ENCODE measurements at places on chromosomes 1 and 21. TPM values are rescaled to one million over a fixed set of nuclear protein-coding genes. Genes with fewer than 3 reads are reported as not detected.

The LCE3D gene
- total RNA-seq: not detected

The LGR6 gene
- not detected for total RNA-seq

The CRP gene
- not detected for total RNA-seq

The ICOSLG gene
- total RNA-seq: 6.4 TPM

The KCNK1 gene
- total RNA-seq: 2.1 TPM

The TCP10L gene
- total RNA-seq: 0.59 TPM

The PROK1 gene
- total RNA-seq: not detected

The MDM4 gene
- total RNA-seq: 75.5 TPM

The C1orf94 gene
- not detected for total RNA-seq

DNA sequence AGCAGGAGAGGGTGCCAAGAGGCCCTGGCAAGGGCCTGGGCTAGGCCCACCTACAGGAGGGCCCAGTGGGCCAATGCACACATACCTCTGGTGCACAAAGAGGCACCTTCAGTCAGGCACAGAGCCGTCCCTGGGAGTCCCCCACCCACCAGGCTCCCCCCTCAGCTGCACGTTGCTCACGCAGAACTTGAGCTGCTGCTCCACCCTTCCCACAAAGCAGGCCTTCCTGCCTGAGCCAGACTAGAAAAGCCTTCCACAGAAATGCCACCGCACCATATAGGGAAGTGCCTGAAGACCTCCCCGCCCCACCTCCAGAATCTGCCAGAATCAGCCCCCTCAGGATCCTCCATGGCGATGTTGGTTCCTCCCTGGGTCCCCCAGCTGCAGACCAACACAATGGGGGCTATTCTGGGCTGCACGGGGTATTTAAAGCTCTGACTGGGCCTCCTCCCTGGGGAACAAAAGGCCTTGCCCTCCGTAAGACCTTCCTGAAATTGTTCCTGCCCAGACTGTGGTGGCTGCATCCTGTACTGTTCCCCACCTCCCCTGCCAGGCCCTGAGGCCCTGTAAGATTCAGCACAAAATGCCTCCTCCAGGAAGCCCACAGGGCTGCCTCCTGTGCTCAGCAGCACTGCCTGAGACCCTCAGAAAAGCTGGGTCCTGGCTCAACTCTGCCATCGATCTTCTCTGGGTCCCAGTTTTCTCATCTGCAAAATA lies 27.2 kb downstream of the HSPG2 start:
- no peaks in the 10 kb centered on the region for H3K36me3 ChIP-seq
- DNase-seq: peak; percentile 5
- peak overlapping the region; percentile 53 for H3K27ac ChIP-seq
- peaks cover 4% of the 10 kb centered on the region for H3K27me3 ChIP-seq
- peaks cover 27% of the 10 kb centered on the region for H3K4me1 ChIP-seq
- H3K4me3 ChIP-seq: no peak overlapping the region

- no peak for DNase-seq
- no peak overlapping the region for H3K4me3 ChIP-seq
- H3K27me3 ChIP-seq: peaks cover 5% of the 10 kb centered on the region
- H3K36me3 ChIP-seq: no peaks in the 10 kb centered on the region
Observed at GRCh38 chr1:55605155-55605554, 390.0 kb upstream of the USP24 start.

GRCh38 chr1:205536759-205537361 lies 32.4 kb downstream of the CDK18 start:
- DNase-seq: no peak
- no peaks in the 10 kb centered on the region for H3K36me3 ChIP-seq
- peaks cover 10% of the 10 kb centered on the region for H3K27me3 ChIP-seq
- no peak overlapping the region for H3K27ac ChIP-seq
- H3K4me3 ChIP-seq: no peak overlapping the region

DNA sequence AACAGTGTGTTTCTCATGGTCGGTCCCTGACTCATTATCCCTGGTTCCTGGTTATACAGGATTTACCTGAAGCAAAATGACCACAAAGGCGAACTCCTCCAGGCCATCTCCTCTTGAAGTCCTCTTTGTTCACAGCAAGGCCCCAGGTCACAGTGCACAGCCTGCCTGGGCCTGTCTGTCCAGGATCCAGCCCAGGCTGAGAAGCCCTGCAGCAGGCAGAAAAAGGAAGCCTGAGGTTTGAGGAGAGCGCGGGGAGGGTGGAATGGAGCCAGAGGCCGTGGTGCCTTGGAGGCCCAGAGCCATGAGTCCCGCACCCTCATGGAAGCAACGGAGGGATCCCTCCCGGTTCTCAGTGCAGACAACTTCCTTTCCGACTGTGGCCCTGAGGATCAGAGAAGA lies 136.8 kb upstream of the IRF2BP2 start:
- peaks cover 6% of the 10 kb centered on the region for H3K36me3 ChIP-seq
- peaks cover 18% of the 10 kb centered on the region for H3K4me1 ChIP-seq
- DNase-seq: no peak
- H3K4me3 ChIP-seq: no peak overlapping the region

- peaks cover 2% of the 10 kb centered on the region for H3K27me3 ChIP-seq
- H3K4me3 ChIP-seq: no peak overlapping the region
- no peak overlapping the region for H3K27ac ChIP-seq
- no peak for DNase-seq
- H3K4me1 ChIP-seq: peaks cover 12% of the 10 kb centered on the region
Observed at GRCh38 chr1:31483012-31483946, 70.3 kb downstream of the SERINC2 start.

GRCh38 chr21:27379354-27379753 lies 412.5 kb upstream of the ADAMTS5 start:
- H3K36me3 ChIP-seq: no peaks in the 10 kb centered on the region
- no peak for DNase-seq
- no peaks in the 10 kb centered on the region for H3K4me1 ChIP-seq
- no peaks in the 10 kb centered on the region for H3K27me3 ChIP-seq
- H3K27ac ChIP-seq: no peak overlapping the region

DNA sequence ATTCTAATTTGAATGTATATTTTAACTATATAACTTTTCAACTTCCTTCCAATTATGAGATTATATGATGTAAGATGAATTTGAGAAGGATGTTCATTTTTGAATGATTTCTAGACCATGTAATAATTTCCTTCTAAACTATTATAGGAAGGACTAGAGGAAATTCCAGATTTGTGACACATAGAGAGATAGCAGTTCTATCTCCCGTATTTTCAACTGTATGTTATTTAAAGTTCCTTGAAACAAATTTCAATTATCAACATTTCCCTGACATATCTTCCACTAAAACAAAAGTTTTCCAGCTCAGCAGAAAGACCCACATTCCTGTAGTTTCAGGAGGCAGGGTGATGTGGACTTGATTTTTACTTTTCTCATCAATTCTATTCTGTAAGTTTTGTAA lies 396.7 kb upstream of the C1orf87 start:
- no peaks in the 10 kb centered on the region for H3K4me1 ChIP-seq
- DNase-seq: no peak
- no peaks in the 10 kb centered on the region for H3K27me3 ChIP-seq
- H3K27ac ChIP-seq: no peak overlapping the region

DNA sequence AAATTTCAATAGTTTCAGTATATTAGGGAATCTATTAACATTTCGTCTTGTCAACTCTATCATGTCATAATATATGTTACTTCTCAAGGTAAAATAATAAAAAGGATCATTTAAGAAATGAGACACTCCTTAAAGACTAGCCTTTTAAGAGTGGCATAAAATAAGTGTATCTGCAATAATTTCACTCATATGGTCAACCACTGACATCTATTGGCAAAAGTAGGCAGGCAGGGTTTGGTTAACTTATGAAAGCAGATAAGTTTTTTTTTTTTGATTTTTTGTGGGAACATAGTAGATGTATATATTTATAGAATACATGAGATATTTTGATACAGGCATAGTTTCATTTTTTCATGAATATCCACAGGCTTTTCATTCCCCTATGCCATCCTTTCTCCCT lies 5.5 kb upstream of the RGS21 start:
- no peaks in the 10 kb centered on the region for H3K4me1 ChIP-seq
- no peaks in the 10 kb centered on the region for H3K36me3 ChIP-seq
- DNase-seq: no peak
- H3K4me3 ChIP-seq: no peak overlapping the region

DNA sequence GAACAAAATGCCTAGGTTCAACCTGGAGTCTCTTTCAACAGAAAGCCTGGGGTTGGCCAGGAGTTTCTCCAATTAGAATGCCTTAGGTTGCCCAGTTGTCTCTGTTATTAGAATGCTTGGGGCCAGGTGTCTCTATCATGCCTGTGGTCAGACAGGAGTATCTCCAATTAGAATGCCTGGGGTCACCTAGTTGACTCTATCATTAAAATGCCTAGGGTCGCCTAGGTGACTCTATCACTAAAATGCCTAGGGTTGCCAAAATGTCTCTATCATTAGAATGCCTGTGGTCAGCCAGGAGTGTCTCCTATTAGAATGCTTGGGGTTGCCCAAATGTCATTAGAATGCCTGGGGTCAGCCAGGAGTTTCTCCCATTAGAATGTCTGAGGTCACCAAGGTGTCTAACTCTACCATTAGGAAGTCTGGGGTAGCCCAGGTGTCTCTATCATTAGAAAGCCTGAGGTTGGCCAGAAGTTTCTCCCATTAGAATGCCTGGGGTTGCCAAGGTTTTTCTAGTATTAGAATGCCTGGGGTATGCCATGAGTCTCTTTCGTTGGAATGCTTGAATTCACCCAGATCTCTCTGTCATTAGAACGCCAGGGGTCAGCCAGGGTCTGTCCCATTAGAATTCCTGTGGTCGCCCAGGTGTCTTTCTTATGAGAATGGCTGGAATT lies 57.9 kb downstream of the RNF187 start:
- no peaks in the 10 kb centered on the region for H3K27me3 ChIP-seq
- no peak for DNase-seq
- H3K36me3 ChIP-seq: no peaks in the 10 kb centered on the region
- no peak overlapping the region for H3K4me3 ChIP-seq

DNA sequence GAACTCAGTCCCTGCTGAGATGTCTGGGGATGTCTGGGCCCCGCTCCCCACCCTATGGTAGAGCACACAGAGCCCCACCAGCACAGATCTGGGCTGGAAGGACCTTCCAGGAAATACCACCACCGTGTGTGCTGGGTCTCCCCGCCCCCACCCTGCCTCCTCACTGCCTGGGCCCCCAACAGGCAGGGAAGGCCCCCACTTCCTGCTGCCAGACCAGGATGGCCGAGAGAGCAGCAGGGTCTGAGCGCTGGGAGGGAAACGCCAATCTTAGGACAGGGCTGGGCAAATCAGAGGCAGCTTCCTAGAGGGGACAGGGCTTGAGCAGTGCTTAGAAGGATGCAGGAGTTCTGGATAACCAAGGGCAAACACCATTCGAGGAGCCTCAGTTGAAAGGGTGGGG lies 11.9 kb downstream of the ADGRB2 start:
- H3K27me3 ChIP-seq: peaks cover 16% of the 10 kb centered on the region
- H3K4me1 ChIP-seq: peaks cover 20% of the 10 kb centered on the region
- H3K4me3 ChIP-seq: no peak overlapping the region
- H3K27ac ChIP-seq: no peak overlapping the region
- no peak for DNase-seq
- H3K36me3 ChIP-seq: no peaks in the 10 kb centered on the region

DNA sequence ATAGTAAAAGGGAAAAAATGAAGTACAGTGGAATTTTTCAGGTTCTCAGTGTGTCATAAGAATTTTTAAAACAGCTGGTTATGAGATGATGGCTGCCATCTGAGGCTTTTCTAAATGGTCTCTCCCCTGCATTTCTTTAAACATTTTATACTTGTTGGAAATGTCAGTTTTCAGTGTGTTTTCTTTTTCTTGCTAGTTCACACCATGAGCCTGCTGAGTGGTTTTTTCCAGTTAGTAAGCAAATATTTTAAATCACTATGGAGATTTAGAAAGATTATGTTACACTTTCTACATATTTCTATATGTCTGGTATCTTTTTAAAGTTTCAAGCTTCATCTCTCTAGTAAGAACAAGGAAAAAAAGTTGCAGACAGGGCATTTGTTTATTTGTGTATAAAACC lies 9.6 kb downstream of the RBM15 start:
- H3K27me3 ChIP-seq: no peaks in the 10 kb centered on the region
- DNase-seq: no peak

GRCh38 chr1:80910426-80910825 lies 890.3 kb upstream of the ADGRL2 start:
- no peaks in the 10 kb centered on the region for H3K27me3 ChIP-seq
- no peak for DNase-seq
- H3K36me3 ChIP-seq: no peaks in the 10 kb centered on the region
- no peak overlapping the region for H3K4me3 ChIP-seq
- no peak overlapping the region for H3K27ac ChIP-seq

DNA sequence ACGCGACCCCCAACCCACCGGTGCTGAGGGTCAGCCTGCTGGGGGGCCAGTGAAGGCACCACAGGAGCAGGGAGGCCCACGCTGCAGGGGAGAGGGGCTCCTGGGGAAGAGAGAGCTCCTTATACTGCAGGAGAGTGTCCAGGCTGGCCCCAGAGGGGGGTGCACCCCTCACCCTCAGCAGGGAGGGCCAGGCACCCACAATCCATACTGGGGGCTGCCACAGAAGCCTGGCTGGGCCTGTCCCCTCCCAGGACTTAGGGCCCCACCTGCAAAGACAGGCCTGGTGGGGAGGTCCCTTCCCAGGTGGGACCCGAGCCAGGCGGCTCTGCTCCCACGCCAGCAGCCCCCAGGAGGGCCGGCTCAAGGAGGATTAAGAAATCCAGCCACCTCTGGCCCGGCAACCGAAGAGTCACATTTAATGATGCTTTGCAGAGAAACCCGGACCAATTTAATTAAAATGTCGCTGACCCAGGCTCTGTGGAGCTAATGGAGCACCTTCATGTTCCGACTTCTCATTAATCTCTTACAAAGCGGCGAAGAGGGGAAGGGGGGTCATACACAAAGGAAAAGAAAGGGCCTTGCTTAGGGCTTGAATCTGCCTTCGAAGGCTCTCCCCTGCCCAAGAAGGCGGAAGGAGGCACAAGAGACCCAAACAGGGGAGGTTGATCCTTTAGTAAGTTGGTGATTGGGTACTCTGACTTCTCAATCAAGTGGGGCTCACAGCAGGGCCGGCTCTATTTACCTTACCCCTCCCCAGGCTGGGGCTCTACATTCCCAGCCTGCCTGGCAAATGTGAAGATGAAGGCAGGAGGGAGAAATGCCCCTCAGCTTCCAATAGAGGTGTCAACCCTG lies 25.0 kb downstream of the WNT9A start:
- H3K4me3 ChIP-seq: no peak overlapping the region
- H3K27ac ChIP-seq: no peak overlapping the region
- H3K27me3 ChIP-seq: no peaks in the 10 kb centered on the region

Data from activated T-helper 1 cell treated with anti-CD3 and anti-CD28 coated beads, Interleukin-12 subunit alpha, Interleukin-12 subunit beta, Interleukin-2, Interleukin-4 antibody, amounts not matched to agents 30 ng/mL and 10 ng/mL and 1 ng/mL, durations not matched to agents 14 hours and 24 hours and 36 hours (primary cell).